ENCODE measurements at places on chromosomes 7 and 10. TPM values are rescaled to one million over a fixed set of nuclear protein-coding genes. Genes with fewer than 3 reads are reported as not detected.

The MMP21 gene
- not detected for total RNA-seq

The CELF2 gene
- 209 TPM for total RNA-seq

The GHRHR gene
- not detected for total RNA-seq

The SPACDR gene
- total RNA-seq: 4.0 TPM

DNA sequence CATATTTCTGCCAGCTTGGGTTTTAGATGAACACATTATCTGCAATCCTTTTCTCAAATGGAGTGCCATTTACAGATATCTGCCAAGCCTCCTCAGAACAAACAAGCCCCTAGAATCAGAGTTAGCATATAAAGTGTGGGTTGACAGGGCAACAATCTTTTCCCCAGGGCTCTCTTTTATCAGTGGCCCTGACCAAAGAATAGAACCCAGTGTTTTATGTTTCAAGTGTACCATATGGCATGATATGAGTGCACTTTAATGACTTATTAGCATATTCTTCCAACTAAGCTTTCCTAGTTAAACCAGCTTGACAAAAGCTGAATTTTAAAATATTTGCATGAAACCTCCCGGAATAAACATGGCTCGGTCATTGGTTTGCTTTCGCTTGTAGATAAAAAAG, 57.3 kb downstream of the EVX1 start:
- DNase-seq: no peak
- H3K27ac ChIP-seq: no peak overlapping the region
- H3K4me1 ChIP-seq: no peaks in the 10 kb centered on the region
- no peaks in the 10 kb centered on the region for H3K36me3 ChIP-seq

DNA sequence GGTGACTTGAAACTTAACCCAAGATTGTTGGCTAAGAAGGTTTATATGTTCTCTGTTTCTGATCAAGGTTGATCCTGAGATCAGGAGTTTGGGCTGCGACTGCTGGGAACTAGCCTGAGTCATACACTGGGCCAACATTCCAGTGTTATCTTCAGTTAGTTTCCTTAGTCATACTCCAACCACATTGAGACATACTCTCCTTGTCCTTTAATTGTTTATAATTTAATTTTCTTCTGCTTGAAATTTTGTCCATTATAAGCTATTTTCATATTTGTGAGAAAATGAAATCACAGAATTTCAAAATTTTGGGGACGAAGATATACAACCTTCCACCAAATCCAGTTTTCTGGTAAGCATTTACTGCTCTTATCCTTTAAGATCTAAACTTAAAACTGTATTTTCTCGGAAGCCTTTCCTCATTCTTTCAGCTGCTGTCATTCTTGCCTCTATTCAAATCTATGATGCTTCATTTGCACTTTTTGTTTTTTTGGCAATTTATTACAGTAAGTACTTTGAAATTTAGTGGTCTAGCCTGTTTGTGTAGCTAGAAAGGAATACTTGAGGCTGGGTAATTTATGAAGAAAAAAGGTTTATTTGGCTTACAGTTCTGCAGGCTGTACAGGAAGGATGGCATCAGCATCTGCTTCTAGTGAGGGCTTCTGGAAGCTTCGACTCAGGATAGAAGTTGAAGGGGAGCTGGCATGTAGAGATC, 63.4 kb upstream of the POT1 start:
- H3K27ac ChIP-seq: no peak overlapping the region
- no peaks in the 10 kb centered on the region for H3K36me3 ChIP-seq
- H3K4me3 ChIP-seq: no peak overlapping the region

GRCh38 chr7:80609751-80610150, 28.7 kb upstream of the CD36 start:
- no peaks in the 10 kb centered on the region for H3K27me3 ChIP-seq
- H3K27ac ChIP-seq: no peak overlapping the region
- no peaks in the 10 kb centered on the region for H3K36me3 ChIP-seq
- no peaks in the 10 kb centered on the region for H3K4me1 ChIP-seq
- DNase-seq: no peak

DNA sequence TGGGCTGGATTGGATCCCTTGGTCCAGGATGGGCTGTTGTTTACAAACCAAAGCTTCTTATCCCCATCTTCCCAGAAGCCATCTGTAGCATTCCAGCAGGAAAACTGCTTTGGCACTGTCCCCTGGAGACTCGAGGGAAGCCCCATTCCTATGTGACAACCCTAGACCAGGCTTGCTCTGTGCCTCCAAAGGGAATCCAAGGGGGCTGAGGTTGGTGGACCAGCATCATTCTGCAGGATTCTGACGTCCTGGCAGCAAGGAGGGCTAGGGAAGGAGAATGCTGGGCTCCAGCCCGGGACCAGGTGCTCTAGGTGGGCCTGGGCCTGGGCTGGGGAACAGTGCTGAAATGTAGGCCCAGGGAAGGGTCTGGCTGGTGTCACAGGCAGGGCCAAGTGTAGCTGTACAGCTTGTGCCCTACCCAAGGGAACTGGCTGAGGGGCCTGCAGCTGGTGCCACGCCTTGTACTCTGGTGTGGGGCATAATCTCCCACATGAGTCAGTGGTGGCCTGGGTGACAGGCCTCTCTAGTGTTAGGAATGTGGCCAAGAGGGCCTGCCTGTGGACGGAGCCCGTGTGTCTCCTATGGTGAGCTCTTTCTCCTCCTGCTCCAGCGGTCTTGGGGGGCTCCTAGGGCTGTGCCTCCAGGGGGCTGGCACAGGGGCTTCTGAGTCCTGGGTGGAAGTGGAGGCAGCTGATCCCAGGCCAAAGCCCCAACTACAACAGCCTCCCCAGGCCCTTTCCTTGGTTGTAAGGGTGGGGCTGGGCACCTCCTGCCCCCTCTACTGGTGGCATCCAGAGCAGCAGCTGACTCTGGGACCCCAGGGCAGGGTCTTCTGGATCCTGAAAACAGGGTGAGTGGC, 25.2 kb downstream of the TRIM8 start:
- no peak overlapping the region for H3K4me3 ChIP-seq
- no peak for DNase-seq
- H3K27ac ChIP-seq: no peak overlapping the region
- H3K27me3 ChIP-seq: no peaks in the 10 kb centered on the region
- peaks cover 24% of the 10 kb centered on the region for H3K4me1 ChIP-seq
- H3K36me3 ChIP-seq: no peaks in the 10 kb centered on the region

GRCh38 chr10:97169911-97170693, 15.7 kb downstream of the SLIT1 start:
- no peak overlapping the region for H3K27ac ChIP-seq
- DNase-seq: no peak
- no peaks in the 10 kb centered on the region for H3K36me3 ChIP-seq
- no peaks in the 10 kb centered on the region for H3K4me1 ChIP-seq
- peaks cover 20% of the 10 kb centered on the region for H3K27me3 ChIP-seq

DNA sequence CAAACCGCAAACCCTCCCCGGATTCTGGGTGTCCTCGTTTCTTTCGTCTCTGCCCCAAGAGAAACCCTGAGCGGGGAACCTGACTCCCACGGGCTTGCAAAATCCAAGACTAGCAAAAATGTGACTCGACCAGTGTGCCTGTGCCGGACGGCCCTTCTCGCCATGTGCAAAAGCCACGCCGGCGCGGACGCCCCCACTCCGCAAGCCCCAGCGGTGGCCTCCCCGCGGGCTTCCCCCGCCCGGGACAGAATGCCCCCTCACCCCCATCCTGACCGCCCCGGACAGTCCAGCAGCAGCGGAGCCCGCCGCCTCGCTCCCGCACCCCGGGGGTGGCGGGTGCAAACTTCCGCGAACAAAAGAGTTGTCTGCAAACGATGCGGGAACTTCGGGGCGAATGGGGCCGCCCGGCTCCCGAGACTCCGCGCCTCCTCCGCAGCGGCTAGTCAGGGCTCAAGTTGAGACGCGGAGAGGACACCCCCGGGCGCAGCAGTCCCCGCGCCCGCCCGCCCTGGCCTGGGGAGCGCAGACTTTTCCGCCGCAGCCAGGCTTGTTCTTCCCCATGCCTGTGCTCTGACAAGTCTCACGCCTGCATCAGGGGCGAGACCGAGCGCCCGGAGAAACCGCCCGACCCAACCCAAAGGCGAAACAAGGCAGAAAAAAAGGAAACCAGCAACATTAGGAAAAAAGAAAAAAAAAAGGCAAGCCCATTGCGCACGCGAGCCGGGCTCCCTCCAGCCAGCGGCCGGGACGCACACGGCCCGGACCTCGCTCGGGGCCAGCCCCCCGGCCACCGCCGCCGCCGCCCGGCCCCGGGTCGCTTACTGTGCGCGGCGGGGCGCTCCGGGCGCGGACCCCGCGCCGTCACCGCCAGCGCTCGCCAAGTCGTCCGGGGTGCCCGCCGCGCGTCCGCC, 732 bp downstream of the FAM53B start:
- no peak for DNase-seq
- H3K4me3 ChIP-seq: peak overlapping the region; percentile 95
- peaks cover 21% of the 10 kb centered on the region for H3K36me3 ChIP-seq
- H3K27ac ChIP-seq: peak overlapping the region; percentile 92

DNA sequence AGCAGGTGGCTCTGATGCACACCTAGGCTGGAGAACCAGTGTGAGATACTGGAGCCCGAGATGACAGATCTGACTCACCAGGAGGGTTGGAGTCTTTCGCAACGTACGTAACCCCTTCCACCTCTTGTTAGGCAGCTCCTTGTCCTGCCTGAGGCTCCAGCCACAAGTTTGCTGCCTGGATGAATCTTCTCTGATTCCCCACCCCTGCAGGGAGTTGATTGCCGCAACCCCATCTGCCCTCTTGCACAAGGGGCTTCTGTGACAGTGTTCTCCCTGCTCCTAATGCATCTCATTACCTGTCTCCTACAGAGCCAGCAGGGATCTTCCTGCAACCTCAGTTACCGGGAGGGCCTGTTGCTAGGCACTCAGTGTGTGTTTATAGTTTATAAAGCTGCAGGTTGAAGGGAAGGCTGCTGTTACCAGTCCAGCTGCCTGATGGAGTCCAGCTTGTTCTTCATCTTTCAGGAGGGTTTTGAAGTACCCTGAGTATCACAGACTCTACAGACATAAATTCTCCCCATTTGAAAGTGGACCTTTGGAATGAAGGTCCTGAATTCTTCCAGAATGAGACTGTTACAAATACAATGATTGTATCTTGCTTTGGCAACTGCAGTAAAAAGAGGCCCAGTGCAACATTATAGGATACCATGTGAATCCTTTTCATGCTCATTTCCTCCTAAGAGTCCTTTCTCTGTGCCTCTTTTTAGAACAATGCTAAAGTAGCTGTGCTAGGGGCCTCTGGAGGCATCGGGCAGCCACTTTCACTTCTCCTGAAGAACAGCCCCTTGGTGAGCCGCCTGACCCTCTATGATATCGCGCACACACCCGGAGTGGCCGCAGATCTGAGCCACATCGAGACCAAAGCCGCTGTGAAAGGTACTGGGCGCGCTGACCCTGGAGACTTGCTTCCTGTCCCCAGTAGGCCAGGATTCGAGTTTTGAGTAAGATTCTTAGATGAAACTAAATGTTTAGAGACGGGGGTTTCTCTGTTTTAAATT, 6.5 kb downstream of the MDH2 start:
- no peak overlapping the region for H3K27ac ChIP-seq
- no peaks in the 10 kb centered on the region for H3K27me3 ChIP-seq
- no peak overlapping the region for H3K4me3 ChIP-seq
- DNase-seq: no peak
- peaks cover 39% of the 10 kb centered on the region for H3K4me1 ChIP-seq

DNA sequence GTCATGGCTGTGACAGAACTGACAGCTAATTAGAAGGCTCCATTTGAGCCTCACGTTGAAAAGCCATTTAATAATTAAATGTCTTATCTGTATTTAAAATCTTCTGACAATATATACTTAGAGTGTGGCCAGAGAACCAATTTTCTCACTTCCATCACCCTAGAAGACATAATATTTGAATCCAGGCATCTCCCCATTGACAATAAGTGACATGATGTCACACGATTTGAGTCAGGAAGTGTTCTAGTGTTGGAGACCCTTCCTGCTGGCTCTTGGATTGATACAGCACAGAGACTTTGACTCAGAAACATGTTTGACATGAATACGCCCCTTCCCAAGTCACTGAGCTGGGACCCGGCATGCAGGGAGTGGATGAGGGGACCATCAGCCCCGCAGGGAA, 85.9 kb downstream of the SLIT1 start:
- peaks cover 11% of the 10 kb centered on the region for H3K4me1 ChIP-seq
- H3K27me3 ChIP-seq: peaks cover 11% of the 10 kb centered on the region
- no peak for DNase-seq

DNA sequence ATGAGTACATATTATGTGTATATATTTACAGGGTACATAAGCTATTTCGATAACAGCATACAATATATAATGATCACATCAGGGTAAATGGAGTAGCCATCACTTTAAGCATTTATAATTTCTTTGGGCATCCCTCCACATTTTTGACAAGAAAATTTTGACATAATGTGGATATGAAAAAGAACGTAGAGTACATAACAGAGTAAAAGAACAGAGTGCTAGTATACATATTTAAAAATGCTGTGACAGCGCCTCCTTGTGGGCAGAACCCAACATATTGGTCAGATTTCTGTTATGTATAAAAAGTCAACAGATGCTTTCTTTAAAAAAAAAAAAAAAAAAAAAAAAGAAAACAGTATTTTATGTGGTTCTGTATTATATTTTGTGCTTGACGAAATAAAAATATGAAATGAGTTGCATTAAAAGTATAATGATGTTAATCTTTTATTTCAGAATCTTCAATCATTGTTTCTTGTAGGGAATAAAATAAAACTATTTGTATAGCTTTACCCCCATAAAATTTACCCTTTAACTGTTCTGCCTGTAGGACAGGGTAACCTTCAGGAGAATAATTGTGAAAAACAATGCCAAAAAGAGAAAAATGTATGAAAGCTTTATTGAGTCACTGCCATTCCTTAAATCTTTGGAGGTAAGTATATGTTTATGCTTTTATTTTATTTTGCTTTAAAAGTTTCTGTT, 18.3 kb upstream of the HBP1 start:
- no peak overlapping the region for H3K27ac ChIP-seq
- peaks cover 2% of the 10 kb centered on the region for H3K4me1 ChIP-seq
- no peaks in the 10 kb centered on the region for H3K27me3 ChIP-seq
- H3K4me3 ChIP-seq: no peak overlapping the region

GRCh38 chr10:84029840-84030239, 109.5 kb upstream of the GHITM start:
- no peaks in the 10 kb centered on the region for H3K4me1 ChIP-seq
- no peak for DNase-seq
- H3K27me3 ChIP-seq: no peaks in the 10 kb centered on the region

DNA sequence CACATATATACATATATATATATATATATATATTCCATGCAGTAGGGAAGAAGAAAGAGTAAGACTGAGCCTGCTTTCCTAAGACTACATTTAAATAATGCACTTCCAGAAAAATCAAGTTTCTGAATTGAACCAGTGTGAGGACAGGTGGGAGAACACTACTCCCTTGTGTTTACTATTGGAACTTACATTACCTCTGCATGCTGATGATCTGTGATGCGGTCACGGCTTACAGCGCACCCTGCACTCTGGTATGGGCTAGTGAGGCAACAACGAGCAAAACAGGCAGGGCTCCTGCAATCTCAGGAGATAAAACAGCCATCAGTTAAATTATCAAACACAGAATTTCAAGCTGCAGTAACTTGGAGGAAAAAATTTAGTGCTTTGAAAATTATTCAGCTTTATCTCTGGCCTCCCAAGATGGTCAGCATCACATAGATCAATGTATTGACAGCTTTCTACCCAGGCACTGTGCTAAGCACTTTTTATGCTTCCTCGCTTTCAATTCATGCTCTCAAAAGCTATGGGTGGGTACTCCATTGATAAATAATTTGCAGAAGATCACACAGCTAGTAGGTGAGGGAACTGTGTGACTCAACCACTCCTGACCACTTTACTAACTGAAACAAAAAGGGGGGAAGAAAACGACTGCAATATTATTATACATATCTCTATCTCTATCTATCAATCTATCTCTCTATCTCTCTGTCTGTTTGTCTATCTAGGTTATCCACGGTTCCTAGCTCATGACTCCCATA, 20.5 kb upstream of the SLC16A12 start:
- H3K27me3 ChIP-seq: peaks cover 4% of the 10 kb centered on the region
- no peak for DNase-seq
- H3K36me3 ChIP-seq: no peaks in the 10 kb centered on the region
- no peak overlapping the region for H3K27ac ChIP-seq

All from activated CD4-positive, alpha-beta memory T cell treated with anti-CD3 and anti-CD28 coated beads, Interleukin-2, amount 10 ng/mL, durations not matched to agents 7 days and 5 days (primary cell).